ENCODE measurements at places on chromosomes 3 and 15.
A peak's percentile ranks its signal among the peaks of the same experiment; 100 is the strongest.

- DNase-seq: no peak
These were observed 75.9 kb downstream of the TNIK start for GRCh38 chr3:171384101-171384891.

DNA sequence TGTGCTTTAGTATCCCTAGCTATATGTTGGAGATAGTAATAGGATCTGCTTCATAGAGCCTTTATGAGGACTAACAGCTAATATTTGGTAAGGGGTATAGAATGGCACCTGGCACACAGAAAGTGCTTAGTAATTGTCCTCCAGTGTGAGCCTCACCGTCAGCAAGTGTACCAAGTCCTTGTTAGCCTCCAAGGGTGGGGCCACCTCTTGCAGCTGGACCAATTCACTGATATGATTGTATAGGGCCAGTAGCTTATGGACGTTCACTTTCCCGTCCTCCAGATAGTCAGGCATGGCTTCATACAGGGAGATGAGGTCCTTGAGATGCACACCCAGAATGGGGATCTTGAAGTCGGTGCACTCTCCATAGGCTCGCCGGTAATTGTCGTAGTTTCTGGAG, 53.6 kb downstream of the FAM98B start:
- DNase-seq: peak; percentile 1

DNA sequence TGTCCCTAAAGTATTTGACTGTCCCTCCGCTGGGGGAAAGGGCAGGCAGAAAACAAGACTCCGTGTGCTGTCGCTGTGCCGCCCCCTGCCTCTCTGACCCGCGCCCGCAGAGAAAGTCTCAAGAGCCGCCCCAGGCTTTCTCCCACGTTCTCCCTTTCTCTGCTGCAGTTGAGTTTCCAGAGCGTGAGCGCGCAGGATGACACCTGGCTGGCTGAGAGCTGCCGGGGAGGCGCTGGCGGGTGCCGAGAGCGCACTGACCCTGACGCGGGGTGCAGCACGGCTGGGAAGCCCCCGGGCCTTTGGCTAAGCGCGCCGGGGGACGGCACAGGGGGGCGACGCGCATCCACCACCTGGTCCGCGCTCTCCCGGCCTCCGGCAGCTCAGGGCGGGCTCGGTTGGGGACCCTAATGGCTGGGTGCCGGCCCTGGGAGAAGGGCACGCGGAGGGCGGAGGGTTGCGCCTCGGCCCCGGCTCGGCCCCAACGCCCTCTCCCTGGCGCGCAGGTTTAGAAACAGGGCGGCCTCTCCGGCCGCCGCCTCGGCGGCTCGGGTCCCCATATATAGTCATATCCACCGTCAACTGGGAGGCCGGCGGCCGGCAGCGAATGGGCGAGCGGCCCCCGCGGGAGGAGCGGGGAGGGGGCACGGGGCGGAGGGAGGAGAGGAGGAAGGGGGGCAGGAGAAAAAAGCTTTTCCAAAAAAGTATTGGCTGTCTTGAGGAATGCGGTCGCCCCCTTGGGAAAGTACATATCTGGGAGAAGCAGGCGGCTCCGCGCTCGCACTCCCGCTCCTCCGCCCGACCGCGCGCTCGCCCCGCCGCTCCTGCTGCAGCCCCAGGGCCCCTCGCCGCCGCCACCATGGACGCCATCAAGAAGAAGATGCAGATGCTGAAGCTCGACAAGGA, at the start of gene TPM1:
Gene TPM1, plus strand, starts transcription at position 774 of the 903 bp plus-strand sequence. Its CDS starts 83 bp downstream, at position 857.
- peak; percentile 53 for DNase-seq

- DNase-seq: peak; percentile 37
These were observed 520 bp downstream of the TMEM42 start for GRCh38 chr3:44862226-44862637.

DNA sequence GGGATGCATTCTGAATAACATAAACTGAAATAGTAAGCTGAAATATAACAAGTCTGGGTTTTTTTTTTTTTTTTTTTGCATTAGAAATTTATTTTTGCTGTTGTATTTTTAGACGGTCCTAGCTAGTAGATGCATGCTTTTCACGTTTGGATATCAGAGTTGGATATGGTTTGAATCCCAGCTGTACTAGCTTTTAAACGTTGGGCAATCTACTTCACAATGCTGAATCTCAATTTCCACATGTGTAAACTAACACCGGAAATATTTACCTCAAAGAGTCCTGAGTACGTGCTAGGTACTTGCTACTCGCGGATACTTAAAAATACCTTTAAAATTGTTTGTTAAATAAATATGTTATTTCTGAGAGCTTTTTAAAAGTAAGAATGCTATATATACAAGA, 139.8 kb downstream of the BBX start:
- peak; percentile 11 for DNase-seq

GRCh38 chr15:39747326-39747725, 35.3 kb downstream of the FSIP1 start:
- DNase-seq: no peak

DNA sequence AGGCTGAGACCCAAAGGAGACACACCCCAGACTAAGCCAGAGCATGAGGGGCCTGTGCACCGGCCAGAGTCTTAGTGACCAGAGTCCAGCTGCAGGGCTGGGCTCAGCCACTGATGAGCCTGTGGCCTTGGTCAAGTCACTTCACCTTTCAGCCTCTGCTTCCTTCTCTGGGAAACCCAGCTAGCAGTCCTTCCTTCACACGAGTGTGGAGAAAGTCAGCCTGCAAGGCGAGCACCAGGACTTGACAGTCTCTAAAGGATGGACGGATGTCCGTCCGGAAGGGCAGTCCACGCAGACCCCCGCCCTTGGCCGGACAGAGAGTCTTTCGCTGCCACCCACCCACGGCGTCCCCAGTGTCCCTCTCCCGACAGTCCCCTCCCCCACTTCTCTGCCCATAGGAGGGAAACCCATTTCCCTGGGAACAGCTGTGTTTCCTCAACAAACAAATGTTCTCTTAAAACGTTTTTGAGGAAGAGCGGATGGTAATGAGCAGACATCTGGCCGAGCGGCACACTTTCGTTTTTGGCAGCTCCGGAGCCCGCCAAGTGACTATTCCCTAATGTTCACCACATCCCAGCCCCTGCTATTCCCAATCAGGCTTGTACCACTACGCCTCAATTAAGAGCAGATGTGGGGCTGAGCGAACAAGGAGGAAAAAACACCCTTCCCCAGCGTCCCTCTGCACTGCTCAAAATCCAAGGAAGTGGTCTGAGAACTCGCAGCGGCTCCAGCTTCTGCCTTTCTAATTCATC, 129.1 kb upstream of the SMAD3 start:
- DNase-seq: peak; percentile 34

- no peak for DNase-seq
These were observed 16.0 kb downstream of the TOMM70 start for GRCh38 chr3:100384733-100385525.

DNA sequence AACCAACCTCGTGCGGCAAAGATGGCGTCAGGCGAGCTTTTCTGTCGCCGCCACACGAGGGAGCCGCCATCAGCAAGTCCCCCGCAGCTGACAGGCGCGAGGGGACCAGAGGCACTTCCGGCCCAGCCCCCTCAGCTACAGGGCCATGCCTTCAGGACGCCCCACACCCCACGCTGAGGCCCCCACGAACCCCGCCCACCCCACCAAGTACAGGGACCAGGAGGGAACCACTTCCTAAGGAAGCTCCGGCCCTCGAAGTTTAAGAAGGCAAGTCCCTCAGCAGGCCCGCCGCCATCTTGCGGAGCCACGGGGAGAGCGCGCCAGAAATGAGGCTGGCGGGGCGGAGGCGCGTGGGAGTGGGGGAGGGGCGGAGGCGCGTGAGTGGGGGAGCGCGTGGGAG, 790 bp downstream of the DAZL start:
- DNase-seq: no peak

GRCh38 chr3:184345317-184346144, 8.1 kb downstream of the FAM131A start:
- peak; percentile 87 for DNase-seq

DNA sequence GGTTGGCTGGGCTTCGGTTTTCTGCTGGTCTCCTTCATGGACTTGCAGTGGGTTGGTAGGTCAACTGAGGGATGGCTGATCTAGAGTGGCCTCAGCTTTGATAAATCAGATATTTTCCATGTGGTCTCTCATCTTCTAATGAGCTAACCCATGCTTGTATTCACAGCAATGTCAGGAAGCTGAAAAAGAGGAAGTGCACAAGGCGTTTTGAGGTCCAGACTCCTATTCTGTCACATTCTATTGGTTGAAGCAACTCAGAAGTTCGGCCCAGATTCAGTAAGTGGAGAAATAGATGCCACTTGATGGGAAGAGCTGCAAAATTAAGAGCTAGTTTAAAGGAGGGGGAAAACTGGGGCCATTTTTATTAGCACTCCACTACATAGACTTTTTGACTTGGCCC, 361.2 kb downstream of the DIPK2A start:
- DNase-seq: no peak

- peak; percentile 46 for DNase-seq
These were observed 69.6 kb upstream of the MYZAP start for GRCh38 chr15:57522148-57522547.

DNA sequence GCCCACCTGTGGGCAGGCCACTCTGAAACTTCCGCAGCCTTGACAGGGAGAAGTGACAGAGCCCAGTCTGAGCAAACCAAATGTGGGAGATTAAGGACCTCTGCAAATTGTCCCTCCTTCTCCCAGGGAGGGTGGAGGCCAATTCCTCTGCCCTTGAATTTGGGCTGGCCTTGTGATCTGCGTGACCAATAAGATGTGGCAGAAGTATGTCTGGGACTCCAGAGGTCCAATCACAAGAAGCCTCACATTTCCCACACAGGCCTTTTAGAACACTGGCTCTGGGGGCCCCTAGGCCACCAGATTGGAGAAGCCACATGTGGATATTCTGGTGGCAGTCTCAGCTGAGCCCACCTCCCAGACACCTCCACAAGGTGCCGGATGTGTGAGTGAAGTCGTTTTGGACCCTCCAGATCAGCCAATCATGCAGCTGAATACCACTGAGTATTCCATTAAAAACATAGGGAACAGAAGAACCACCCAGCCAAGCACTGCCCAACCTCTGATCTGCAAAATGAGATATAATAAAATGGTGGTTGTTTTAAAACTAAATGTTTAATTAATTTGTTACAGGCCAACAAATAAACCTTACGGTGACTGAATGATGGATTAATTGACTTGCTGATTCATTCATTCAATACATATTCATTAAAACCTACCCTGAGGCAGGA, 150.3 kb downstream of the NUP210 start:
- no peak for DNase-seq

DNA sequence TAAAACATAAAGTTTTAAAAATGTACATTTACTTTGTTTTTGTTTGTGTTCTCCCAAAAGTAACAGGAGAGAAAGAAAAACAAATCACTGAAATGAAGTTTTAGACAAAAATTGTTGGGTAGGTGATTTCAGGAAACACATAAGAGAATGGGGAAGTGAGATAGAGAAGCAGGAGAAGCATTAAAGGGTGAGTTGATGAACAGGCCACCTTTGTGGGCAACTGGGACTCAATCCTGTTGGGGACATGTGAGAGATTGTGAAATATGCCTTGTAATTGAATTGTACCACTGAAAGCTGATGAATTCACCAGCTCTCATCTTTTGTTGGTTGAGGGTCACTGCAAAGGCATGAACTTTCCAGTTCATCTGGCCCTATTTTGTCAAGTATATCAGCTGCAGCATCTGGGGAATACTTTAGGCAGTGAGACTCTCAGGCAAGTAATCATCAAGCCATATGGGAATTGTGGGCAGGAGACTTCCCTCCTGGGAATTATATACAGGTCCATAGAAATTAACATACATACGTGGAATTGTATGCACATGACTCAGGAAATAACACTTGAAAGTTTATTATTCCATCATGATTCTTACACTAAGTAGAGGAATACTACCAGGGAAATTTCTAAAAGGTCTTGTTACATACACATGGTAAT, 181.0 kb downstream of the ZBBX start:
- DNase-seq: no peak

- DNase-seq: no peak
These were observed 44.8 kb downstream of the PLD1 start for GRCh38 chr3:171765511-171765887.

- no peak for DNase-seq
These were observed 150.7 kb downstream of the CADPS start for GRCh38 chr3:62724503-62724902.

GRCh38 chr15:69384626-69385598, 29.2 kb upstream of the KIF23 start:
- DNase-seq: peak; percentile 19

GRCh38 chr3:37200141-37200540, 25.8 kb upstream of the LRRFIP2 start:
- DNase-seq: no peak

GRCh38 chr3:156553705-156554356, 1.1 kb downstream of the SSR3 start:
- peak; percentile 15 for DNase-seq

- DNase-seq: peak; percentile 93
These were observed 2.7 kb downstream of the SST start for GRCh38 chr3:187667526-187667925.

DNA sequence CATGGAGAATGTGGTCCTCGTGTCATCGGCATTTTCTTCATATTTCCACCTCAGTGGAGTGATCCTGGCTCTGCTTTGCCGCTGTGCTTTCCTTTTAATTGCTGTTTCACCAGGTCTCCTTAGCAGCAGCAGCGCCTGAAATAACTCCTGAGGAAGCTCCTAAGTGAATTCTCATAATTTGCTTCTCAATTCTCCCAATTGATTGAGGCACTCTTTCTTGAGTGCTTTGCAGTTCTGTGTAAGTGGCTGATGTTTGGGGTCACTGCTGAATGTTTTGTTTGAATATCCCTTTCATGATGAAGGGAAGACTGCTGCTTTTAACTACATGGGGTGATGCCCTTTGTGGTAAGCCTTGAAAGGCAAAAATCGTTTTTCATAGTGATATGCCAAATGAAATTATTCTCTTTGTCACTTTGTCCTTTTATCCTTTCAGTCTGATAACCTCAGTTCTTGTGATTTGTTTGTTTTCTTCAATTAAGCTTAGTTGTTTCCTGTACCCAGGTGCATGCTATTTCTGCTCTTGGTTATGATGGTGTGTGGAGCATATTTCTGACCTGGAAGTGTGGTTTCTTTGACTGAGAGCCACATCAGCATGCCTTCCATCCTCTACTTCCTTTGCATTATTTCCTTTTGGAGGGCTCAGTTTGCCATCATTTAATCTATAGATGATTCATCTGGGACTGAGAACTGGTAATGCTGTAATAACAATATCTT, 36.7 kb downstream of the HMG20A start:
- DNase-seq: no peak

GRCh38 chr15:29098652-29099051, 171.0 kb downstream of the NSMCE3 start:
- no peak for DNase-seq

DNA sequence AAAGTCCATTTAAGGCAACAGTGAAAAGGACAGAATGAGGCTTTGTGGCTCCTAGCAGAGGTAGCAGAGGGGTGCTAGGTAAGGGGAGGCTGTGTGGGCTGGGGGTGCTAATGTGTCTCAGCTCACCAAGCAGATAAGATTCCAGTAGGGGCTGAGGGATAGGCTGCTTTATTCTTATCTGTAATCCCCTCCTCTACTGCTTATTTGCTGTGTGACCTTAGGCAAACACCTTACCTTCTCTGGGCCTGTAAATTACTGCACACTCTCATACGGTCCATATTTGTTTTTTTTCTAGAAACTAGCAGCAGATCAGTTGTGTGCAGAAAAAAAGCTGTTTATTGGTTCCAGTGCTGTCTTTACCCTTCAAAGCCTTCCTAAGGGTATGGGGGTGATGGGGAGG, 52.8 kb downstream of the SMAD6 start:
- DNase-seq: no peak

- no peak for DNase-seq
These were observed 36.5 kb downstream of the PTPRG start for GRCh38 chr3:61597906-61598305.
